Hematopoietic multipotent progenitor cell treated with erythropoietin and hydrocortisone succinate and interleukin-3 and kit ligand, for 17 days (in vitro differentiated cells): ENCODE measurements at places on chromosomes 13 and 19.

- no peak for DNase-seq
Measured at GRCh38 chr13:90763476-90764150, 583.9 kb upstream of the MIR17HG start.

DNA sequence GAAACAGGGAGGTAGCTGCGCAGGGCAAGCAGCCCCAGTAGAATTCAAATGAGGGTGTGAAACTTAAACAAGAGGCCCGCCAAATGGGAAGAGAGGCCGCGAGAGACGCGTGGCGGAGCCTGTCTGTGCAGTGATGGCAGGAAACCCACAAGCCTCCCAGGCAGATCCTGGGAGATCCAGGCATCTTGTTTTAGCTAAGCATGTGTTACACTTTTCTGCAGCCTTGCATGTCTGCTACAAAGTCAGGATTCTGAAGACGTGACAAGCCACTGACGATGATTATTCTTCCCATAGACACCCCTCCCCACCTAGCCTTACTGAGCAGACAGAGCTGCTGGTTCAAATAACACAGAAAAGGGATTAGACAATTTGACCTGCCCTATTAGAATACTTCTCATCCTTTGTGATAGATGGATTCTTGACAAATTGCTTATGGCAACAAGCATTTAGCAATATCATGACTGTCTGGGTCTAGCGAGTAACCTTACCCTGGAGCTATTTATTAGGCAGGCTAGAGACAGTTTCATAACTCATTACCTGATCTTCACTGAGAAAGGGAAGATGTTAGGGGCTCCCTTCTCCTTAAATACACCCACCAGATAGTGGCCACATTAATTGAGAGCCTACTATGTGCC, 185.2 kb upstream of the IRS2 start:
- DNase-seq, result no peak

- no peak for DNase-seq
Measured at GRCh38 chr19:44718441-44719261, 19.7 kb downstream of the CEACAM16 start.

GRCh38 chr13:44874176-44874575, 115.1 kb downstream of the NUFIP1 start:
- no peak for DNase-seq

- no peak for DNase-seq
Measured at GRCh38 chr13:29227576-29227975, 367.9 kb downstream of the SLC7A1 start.

DNA sequence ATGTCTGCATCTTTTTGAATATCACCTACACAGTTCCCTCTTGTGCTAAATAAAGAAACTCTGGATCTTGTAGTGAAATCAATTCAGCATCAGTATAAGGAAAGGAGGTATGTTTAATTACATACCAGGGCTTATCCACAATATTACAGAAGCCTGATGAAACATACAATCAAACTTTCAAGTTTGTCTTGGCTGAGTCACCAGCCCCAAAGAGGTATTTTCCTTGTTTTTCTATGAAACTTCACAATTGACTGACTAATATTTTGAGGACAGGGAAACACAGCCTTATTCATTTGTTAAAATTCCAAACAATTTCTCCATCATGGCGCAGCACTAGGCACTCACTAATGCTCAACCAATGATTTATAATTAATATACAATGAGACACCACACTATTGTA, 952.4 kb downstream of the PCDH17 start:
- no peak for DNase-seq

GRCh38 chr13:113665597-113666328, 1.3 kb upstream of the GRK1 start:
- no peak for DNase-seq

DNA sequence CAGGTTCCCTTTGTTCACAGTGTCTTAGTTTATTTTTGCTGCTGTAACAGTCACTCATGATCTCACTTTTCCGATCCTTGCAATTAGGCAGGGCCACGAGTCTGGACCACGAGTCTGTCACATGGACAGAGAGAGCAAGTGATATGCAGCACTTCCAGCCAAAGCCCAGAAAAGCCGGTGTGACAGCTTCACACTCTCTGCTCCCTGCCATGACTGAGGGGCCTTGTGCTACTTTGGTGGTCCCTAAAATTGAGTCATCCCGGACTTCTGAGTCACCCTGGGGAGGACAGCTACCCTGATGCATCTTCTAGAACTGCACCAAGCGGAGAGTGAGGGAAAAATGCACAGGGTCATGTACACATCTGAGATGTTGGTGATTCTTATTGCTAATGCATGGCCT, 179.6 kb downstream of the EFNB2 start:
- DNase-seq, result no peak

- DNase-seq, result no peak
Measured at GRCh38 chr13:33615436-33615835, 202.5 kb upstream of the RFC3 start.

DNA sequence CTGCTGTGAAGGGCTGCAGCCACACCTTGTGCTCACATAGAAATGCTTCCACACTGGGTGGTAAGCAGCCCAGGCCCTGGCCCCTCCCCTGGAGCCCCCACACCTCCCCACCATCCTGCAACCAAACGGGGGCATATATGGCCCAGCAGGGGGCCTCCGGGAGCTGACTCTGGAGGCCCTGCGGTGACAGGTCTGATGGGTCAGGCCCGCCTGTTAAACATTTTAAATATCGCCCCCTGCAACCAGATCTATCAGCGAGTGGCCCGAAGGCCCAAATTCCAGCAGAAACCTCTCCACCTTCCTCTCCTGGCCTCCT, 48.0 kb upstream of the KATNAL1 start:
- DNase-seq, result no peak

GRCh38 chr13:26897706-26898550, 137.3 kb upstream of the GPR12 start:
- no peak for DNase-seq

DNA sequence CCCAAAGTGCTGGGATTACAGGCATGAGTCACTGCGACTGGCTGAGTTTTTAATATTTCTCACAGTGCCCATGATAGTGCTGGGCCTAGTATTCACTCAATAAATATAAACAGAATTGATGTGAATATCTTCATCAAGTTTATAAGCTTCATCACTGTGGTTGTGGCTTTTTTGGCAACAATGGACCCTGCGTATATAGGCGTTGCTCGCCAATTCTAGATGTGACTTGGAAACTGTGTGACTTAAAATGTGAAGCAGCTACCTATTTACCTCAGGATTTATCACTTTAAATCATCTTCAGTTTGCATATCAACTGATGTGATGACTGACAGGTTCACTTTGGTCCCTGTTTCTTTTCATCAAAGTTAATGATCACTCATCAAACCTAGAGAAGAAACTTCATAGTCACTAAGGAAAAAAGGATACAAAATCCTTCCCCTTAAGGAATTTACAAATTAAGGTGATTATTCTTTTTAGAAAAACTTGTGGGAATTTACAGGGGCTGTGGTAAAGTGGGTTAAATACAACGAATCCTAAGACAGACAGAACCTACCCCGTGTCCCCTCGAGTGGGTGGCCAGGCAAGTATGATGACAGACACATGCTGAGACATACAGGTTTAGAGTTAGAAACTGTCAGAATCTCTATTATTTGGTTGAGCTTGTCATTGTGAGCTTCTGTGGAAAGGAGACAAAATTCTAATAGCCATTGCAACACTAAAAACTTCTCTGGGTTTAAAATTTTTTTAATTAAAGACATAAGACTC, 101.3 kb downstream of the AKAP11 start:
- DNase-seq, result no peak
